HepG2 (cell line): ENCODE measurements at places on chromosomes 7 and 10. TPM values are rescaled to one million over a fixed set of nuclear protein-coding genes. Genes with fewer than 3 reads are reported as not detected.

LRRC61 gene
- 34.8 and 38.4 TPM in 2 replicates for total RNA-seq

DNA sequence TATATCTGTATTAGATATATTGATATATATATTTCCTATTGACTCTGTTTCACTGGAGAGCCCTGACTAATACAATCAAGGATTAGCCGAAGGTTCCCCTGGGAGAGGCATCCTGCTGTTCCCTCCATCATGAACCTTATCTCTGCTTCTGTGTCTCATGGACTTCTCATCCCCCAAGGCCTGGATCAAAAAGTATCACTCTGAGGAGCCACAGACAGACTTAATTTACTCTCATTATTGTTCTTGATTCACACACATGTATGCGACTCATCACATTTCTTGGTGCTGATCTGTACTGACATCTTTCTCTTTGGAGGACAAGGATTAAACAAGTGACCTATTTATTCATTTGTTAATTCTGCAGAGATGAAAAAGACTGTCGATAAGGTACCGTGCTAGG, 550.2 kb downstream of the KCNMA1 start:
- no peaks in the 10 kb centered on the region for H3K36me3 ChIP-seq
- no peak overlapping the region for H3K4me3 ChIP-seq
- peaks cover 11% of the 10 kb centered on the region; the same call in 1 of the 3 replicates for H3K27me3 ChIP-seq
- no peak overlapping the region for H3K27ac ChIP-seq

STAMBPL1 gene
- total RNA-seq: 1.5 and 1.6 TPM in 2 replicates

CACNA2D1 gene
- not detected in 2 replicates for total RNA-seq

- no peak overlapping the region for H3K27ac ChIP-seq
- no peaks in the 10 kb centered on the region for H3K27me3 ChIP-seq
- peaks cover 14% of the 10 kb centered on the region for H3K4me1 ChIP-seq
- no peak for DNase-seq
- H3K36me3 ChIP-seq: no peaks in the 10 kb centered on the region
- no peak overlapping the region for H3K4me3 ChIP-seq
These were observed 32.2 kb downstream of the MRPS33 start for GRCh38 chr7:140982508-140982907.
